ENCODE measurements at places on chromosomes 4 and X. TPM values are rescaled to one million over a fixed set of nuclear protein-coding genes. Genes with fewer than 3 reads are reported as not detected.
A peak's percentile ranks its signal among the peaks of the same experiment; 100 is the strongest.

- H3K36me3 ChIP-seq = peaks cover 2% of the 10 kb centered on the region
- peaks cover 5% of the 10 kb centered on the region for H3K4me1 ChIP-seq
- no peaks in the 10 kb centered on the region for H3K27me3 ChIP-seq
- H3K27ac ChIP-seq = peak overlapping the region; percentile 8
- no peak for DNase-seq
These were observed 167.0 kb upstream of the CPEB2 start for GRCh38 chr4:14835288-14835687.

DNA sequence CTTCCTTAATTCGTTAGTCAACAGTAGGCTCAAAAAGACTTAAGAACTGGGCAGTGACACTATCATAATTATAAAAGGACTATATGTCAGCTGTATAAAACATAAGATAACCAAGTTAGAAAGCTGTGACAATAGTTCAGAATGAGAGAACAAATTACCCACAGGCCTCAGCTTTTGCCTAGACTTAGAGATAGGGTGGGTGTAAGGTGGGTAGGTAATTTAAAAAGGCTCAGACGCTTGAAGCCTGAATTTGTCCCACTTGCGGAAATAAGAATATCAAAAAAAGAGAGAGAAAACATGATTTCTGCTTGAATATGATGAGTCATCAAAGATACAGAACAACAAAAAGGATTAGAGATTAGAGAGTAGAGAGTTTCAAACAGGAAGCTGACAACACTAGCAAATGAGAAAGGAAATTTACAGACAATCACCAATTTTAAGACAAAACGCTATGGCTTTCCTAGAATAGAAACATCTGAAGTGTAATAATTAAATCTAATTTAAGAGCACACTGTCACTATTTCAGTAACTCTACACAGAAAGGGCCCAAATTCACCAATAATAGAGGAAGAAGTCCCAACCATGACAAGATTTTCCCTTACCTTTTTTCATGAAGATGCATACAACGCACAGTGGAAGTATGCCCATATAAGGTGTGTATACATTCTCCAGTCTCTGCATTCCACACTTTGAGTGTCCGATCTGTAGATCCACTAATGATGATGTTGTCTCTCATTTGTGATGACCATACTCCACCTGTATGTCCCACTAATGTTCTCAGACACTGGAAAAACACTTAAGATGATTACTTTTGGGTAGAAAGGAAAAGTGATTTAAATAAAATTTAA, 208.1 kb downstream of the FBXW7 start:
- no peak overlapping the region for H3K27ac ChIP-seq
- peaks cover 2% of the 10 kb centered on the region for H3K4me1 ChIP-seq
- H3K4me3 ChIP-seq = no peak overlapping the region
- no peaks in the 10 kb centered on the region for H3K27me3 ChIP-seq
- no peak for DNase-seq

DNA sequence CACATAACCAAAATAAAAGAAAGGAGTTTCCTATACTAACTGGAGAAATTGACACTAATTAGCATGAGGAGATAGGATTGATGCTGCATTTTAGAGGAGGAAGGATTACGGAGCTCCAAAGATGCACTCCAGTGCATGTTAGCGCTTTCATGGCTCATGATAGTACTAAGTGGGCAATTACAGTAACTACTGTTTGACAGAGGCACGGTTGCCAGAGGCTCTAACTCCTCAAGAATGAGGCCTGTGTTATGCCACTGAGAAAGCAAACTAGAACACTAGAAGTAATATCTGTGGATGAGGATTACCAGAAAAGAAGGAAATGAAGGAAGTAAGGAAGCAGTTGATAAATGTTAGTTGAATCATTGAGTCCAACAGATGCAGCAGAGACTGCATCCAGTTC, 19.6 kb upstream of the PDGFC start:
- no peak overlapping the region for H3K4me3 ChIP-seq
- DNase-seq = no peak
- peaks cover 15% of the 10 kb centered on the region for H3K36me3 ChIP-seq
- H3K27me3 ChIP-seq = no peaks in the 10 kb centered on the region
- no peak overlapping the region for H3K27ac ChIP-seq

DNA sequence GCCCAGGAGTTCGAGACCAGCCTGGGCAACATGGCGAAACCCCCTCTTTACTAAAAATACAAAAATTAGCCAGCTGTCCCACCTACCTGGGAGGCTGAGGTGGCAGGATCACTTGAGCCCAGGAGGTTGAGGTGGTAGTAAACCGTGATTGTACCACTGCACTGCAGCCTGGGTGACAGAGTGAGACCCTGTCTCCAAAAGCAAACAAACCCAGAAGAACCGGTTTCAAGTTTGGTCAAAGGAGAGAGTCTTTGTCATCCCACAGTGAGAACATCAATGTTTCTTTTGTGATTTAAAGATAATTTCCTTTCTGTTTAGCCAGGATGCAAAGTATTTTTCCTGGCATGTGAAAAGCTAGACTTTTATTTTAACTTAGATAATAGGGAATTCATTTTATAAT, 26.7 kb downstream of the PDK3 start:
- H3K36me3 ChIP-seq = peaks cover 3% of the 10 kb centered on the region
- H3K27me3 ChIP-seq = no peaks in the 10 kb centered on the region
- no peak overlapping the region for H3K27ac ChIP-seq
- peaks cover 26% of the 10 kb centered on the region for H3K4me1 ChIP-seq
- DNase-seq = no peak
- H3K4me3 ChIP-seq = no peak overlapping the region

The WAS gene
- total RNA-seq = 0.64 TPM

DNA sequence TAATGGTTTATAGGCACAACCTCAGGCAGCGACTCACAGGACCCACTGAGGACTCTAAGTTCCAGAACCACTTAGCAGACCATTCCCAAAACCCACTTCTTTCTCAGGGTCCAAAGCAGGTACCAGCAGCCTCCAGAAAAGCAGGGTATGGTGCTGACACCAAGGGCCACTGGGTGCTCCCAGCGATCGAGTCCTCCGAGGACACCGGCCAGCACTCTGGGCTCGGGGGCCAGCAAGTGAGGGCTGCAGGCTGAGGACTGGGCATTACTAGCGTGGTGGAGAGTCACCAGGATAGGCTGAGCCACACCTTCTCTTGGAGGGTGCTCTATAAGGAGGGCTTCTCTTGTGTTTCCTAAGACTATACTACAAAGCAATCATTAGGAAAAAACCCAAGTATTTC, 19.3 kb downstream of the LETM1 start:
- no peak for DNase-seq
- no peaks in the 10 kb centered on the region for H3K27me3 ChIP-seq
- H3K4me3 ChIP-seq = no peak overlapping the region
- peaks cover 13% of the 10 kb centered on the region for H3K36me3 ChIP-seq
- peaks cover 3% of the 10 kb centered on the region for H3K4me1 ChIP-seq
- no peak overlapping the region for H3K27ac ChIP-seq

GRCh38 chrX:123201720-123202119, 17.6 kb downstream of the GRIA3 start:
- H3K27ac ChIP-seq = no peak overlapping the region
- no peak for DNase-seq
- H3K4me3 ChIP-seq = no peak overlapping the region
- no peaks in the 10 kb centered on the region for H3K36me3 ChIP-seq
- no peaks in the 10 kb centered on the region for H3K27me3 ChIP-seq

DNA sequence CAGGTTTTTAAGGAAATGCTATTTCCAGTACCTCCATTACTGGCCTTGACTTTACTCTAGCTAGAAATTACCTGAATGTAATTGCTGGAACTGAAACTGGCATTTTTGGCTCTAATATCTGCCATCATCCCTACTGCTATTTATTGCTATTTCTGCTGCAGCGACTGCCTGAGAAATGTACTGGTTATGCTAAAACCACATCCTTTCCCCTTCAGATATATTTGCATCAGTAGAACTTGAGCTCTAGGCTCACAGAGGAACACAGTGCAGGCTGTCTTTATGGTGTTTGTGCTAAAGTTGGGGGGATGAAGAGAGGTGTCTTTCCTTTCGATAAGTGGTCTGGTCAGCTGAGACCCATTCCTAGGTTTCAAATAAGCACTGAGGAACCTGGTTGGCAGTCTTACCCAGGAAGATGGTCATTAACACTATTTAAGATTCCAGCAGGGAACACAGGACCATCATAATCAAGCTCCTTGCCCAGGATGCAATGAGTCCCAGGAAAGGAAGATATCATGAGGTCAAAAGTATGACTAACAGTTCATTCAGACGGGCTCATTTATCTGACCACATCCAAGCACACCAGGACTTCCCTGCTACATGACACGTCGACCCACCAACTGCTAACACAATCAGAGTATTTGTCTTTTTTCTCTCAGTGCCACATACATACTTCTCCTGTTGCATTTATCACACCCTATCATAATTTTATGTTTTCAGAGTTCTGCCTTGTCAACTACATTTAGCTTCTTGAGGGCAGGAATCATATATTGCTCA, 137.4 kb downstream of the GABRA3 start:
- no peak overlapping the region for H3K4me3 ChIP-seq

The CDX4 gene
- total RNA-seq = not detected

- H3K4me3 ChIP-seq = no peak overlapping the region
- DNase-seq = no peak
- H3K36me3 ChIP-seq = peaks cover 25% of the 10 kb centered on the region
- H3K4me1 ChIP-seq = peaks cover 24% of the 10 kb centered on the region
- no peaks in the 10 kb centered on the region for H3K27me3 ChIP-seq
These were observed 42.6 kb downstream of the ADGRA3 start for GRCh38 chr4:22473268-22473667.

GRCh38 chrX:63869506-63869905, 84.5 kb upstream of the ARHGEF9 start:
- H3K27ac ChIP-seq = no peak overlapping the region
- DNase-seq = no peak
- peaks cover 4% of the 10 kb centered on the region for H3K36me3 ChIP-seq
- H3K4me1 ChIP-seq = no peaks in the 10 kb centered on the region

The GPR50 gene
- 4.4 TPM for total RNA-seq

GRCh38 chrX:9646471-9647224, 119.0 kb downstream of the GPR143 start:
- peaks cover 8% of the 10 kb centered on the region for H3K36me3 ChIP-seq
- H3K27me3 ChIP-seq = no peaks in the 10 kb centered on the region
- no peak overlapping the region for H3K27ac ChIP-seq
- no peak overlapping the region for H3K4me3 ChIP-seq
- peaks cover 11% of the 10 kb centered on the region for H3K4me1 ChIP-seq
- DNase-seq = no peak

GRCh38 chr4:98517218-98518021, 141.0 kb downstream of the TSPAN5 start:
- no peak overlapping the region for H3K27ac ChIP-seq
- H3K4me1 ChIP-seq = peaks cover 83% of the 10 kb centered on the region
- H3K36me3 ChIP-seq = peaks cover 3% of the 10 kb centered on the region
- H3K27me3 ChIP-seq = no peaks in the 10 kb centered on the region

DNA sequence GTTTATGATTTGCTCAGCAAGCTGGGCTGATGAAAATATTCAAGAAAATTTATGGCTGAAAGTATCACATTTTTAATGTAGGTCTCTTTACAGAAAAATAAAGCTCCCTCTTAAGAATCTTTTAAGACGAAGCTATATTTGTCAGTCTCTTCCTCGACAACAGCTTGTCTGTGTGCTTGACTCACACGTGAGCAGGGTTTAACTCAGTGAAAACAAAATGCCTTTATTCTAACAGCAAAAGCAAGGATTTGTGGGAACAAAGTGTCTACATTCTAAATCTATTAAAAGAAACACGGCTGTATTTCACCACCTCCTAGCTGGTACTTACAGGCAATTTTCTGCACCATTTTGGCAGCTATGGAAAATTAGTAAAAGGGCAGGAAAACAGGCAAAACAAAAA, 75.5 kb downstream of the NYX start:
- H3K4me1 ChIP-seq = peaks cover 32% of the 10 kb centered on the region
- no peak for DNase-seq
- H3K27ac ChIP-seq = peak overlapping the region; percentile 21
- H3K4me3 ChIP-seq = peak overlapping the region; percentile 20
- H3K27me3 ChIP-seq = no peaks in the 10 kb centered on the region
- peaks cover 6% of the 10 kb centered on the region for H3K36me3 ChIP-seq

The RP2 gene
- 12.1 TPM for total RNA-seq

The NRK gene
- total RNA-seq = 0.32 TPM

DNA sequence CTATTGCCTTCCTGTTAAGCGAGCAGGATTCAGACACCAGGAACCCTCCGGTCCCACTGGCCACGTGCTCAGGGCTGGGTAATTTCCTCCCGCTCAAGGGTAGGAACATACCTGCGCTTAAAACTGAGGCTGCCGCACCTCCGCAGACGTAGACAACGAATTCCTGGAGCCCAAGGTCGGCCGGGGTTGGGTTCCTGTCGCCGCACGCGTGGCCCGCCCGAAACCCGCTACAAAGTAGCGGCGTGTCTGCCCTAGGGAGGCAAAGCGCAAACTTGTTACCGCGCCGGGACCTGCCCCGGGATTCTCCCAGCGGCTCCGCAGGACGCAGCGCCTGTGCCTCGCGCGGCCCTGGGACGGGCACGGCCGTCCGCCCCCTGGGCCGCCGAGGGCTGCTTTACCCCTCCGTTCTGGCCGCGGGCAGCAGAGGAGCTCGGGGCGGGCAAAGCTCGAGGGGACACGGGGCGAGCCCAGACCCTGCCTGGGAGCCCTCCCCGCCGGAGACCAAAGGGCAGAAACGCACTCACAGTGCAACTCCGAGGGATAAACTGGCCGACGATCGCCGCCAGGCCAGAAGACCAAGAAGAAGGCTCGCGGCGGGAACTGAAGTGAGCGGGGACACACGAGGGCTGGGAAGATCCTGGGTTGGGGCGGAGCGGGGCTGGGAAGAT, at the start of gene ERVMER34-1:
Gene ERVMER34-1, minus strand, starts transcription at position 607 of the 668 bp plus-strand sequence. CDS start 5,905 bp downstream, outside the sequence.
- no peak within 1 kb of the TSS for H3K27ac ChIP-seq
- peaks cover 48% of the 10 kb centered on the region for H3K27me3 ChIP-seq
- H3K4me1 ChIP-seq = peaks cover 13% of the 10 kb centered on the region

- H3K27ac ChIP-seq = no peak overlapping the region
- H3K4me1 ChIP-seq = no peaks in the 10 kb centered on the region
- no peak for DNase-seq
- H3K4me3 ChIP-seq = no peak overlapping the region
These were observed 67.0 kb downstream of the DDX53 start for GRCh38 chrX:23066588-23067281.

The PLAC8 gene
- total RNA-seq = 0.57 TPM

DNA sequence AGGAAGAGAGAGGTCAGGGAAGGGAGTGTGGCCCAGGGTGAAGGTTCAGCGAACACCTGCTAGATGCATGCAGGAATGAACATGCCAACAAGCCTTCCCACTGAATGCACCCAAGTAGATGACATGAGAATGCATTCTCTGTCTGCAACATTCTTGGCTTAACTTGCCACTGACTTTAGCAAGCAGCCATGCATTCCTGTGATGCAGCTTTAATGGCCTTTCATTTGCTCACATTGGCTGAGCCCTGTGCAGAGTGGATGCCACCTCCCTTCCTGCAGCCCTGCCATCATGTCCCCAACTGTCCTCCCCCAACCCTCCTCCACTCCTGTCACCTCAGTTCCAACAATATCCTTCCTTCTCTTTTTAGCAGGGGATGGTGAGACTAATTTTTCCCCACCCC, 25.3 kb upstream of the MTNR1A start:
- no peak overlapping the region for H3K27ac ChIP-seq
- H3K4me1 ChIP-seq = peaks cover 15% of the 10 kb centered on the region
- peaks cover 25% of the 10 kb centered on the region for H3K36me3 ChIP-seq
- no peak for DNase-seq

DNA sequence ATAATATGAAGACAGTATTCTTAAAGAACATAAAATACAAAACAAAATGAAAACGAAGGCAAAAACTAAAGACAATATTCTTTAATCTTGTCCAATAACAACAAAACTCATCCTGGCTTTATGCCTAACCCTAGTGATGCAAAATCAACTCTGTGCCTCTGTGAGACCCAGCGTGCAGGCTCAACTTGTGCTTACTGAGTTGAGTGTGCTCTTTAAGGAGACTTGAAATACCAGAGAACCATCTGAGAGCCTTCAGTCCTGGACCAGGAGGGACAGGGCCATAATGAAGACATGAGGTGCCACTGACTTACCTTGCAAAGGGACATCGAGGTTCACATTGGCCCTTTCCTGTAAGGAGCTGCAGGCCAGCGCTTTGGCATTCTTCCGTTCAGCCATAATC, 77.1 kb downstream of the NSUN7 start:
- no peak overlapping the region for H3K27ac ChIP-seq
- H3K4me3 ChIP-seq = no peak overlapping the region
- peaks cover 14% of the 10 kb centered on the region for H3K36me3 ChIP-seq

Measured in neural crest cell (in vitro differentiated cells).